ENCODE measurements at places on chromosomes 5 and 9.

GRCh38 chr9:10479172-10479571, 133.6 kb downstream of the PTPRD start:
- DNase-seq, result no peak

DNA sequence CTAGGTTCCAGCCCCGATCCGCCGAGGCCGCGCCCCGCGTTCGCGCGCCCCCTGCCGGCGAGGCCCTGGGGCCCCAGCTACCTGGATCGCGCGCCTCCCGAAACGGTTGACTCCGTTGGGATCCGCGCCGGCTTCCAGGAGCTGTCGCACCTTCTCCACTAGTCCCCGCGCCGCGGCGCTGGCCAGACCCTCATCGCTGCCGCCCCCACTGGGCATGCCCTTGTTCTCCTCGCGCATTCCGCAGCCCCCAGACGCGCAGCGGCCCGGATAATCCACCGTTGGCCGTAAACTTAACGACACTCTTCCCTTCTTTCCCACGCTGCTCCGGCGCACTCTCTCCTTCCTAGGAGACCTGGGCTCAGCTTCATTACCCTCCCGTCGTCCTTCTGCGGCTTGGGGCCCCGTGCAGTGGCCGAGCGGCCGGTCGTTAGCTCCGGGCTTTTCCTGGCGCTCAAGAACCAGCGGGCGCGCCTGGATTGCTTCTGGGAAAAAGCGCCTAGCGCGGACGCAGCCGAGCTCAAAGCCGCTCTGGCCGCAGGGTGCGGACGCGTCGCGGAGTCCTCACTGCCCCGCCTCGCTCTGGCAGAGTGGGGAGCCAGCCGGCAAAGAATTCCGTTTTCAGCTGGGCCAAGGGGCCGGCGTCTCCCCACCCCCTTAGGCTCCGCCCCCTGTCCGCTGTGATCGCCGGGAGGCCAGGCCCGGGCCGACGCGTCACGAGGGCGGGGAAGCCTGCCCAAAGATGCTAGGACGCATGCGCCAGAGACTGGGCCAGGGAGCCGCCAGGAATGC, at the start of gene CDKN2B:
TSS of gene CDKN2B (minus strand) at position 589 of the 789 bp plus-strand sequence. CDS start at position 237, 352 bp downstream.
- no peak for DNase-seq

DNA sequence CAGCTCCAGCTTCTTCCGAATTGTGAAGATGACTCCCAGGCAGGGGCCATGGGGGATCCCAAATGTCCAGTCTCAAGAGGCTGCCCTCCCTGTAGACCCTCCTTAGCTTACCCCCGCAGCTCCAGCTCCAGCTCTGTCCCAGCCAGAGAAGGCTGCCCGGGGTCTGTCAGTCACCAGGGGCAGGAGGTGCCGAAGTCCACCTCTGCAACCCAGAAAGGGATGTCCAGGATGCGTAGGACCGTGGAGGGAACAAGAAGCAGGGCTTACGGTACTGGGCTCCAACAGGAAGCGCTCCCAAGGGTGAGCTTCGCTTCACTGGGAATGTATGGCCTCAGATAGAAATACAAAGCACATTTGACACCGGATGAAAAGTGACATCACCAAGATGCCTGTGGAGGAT, 6.0 kb downstream of the IPPK start:
- no peak for DNase-seq

DNA sequence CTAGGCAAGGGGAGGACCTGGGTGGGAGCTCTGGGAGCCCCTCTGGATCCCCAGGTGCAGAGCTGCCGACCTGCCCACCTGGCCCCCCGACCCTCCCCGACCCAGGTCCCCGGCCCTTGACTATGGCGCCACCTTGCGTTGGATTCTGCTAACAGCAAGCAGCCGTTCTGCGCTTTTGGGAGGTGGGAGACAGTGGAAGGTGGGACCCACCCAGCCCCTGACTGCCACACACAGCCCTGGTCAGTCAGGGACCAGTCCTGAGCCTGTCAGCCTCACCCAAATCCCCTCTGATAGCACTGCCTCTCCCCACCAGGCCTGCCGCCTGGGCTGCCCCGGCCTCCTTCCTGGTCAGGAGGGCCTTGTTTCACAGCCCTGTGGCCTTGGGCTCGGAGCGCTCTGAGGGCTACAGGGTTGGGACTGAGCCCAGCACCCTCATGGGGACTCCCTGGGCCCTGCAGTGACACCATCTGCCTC, 77.9 kb downstream of the HMCN2 start:
- no peak for DNase-seq

- DNase-seq, result no peak
Observed at GRCh38 chr9:128771094-128771721, 519 bp downstream of the ZER1 start.

GRCh38 chr5:1890296-1890695, 7.6 kb upstream of the IRX4 start:
- DNase-seq, result no peak

DNA sequence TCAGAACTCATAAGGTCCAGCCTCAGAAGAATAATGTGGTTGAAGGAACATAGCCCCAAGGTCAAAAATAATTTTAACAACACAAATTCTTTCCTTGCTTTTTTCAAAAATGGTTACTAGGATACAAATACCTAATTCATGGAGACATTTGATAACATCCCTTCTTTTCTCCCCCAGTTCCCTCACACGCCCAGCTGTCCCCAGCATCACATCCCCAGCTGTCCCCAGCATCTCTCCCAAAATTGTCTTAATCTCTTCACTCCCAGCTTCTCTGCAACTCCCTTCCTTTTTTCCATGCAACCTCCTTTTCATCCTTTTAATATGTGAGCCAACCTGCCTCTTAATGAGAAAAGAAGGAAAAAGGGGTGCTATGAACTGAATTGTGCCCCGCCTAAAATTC, 77.8 kb downstream of the FSTL4 start:
- no peak for DNase-seq

DNA sequence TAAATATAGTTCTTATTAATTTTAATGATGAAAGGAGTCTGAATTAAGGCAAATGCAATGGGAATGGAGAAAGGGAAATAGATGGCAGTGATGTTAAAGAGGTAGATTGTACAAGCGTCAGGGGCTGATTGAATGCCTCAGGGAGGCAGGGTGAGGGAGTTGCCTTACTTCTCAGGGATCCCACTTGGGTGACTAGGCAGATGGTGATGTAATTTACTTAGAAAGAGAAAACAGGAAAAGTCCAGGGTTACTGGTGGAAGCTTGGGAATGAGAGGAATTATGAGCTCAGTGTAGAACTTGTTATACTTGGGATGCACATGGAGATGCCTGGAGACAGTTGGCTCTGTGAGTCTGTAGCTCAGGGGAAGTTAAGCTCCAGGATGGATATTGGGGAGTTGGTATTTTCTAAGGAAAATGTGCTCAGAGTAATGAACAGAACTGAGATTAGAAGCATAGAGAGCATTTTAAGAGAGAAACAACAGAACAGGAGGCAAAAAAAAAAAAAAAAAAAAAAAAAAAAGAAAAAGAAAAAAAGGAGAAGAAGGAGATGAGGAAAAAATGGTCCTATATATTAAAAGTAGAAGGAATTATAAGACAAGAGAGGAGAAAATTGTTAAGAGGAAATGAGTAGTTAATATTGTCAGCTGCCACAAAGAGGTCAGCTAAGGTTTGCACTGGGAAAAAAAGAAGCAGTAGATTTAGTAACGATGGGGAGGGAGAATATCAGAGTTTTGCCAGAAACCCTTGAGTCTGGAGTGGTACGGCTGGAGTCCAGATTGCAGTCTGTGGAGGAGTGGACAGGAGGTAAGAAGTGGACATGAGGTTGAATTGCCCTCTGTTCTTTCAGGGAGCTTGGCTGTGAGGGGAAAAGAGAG, 88.0 kb upstream of the ELL2 start:
- DNase-seq, result no peak

DNA sequence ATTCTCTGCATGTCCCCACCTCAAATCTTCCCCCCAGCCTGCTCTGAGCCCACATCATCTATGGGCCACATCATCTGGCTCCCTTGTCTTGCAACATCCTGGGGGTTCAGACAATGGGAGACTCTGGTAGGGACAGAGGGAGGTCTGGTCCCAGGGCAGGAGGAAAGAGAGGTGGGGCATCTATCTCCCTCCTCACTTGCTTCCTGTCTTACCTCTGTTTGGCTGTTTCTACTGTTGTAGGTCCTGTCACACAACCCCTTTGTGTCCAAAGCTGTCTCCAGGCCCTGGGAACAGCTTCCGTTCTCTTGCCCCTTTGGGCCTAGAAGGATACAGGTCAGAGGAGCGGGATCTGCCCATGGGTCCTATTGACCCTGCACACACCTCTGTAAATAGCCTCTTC, 227.2 kb downstream of the NSG2 start:
- no peak for DNase-seq

GRCh38 chr5:26148569-26149107, 889.7 kb downstream of the CDH9 start:
- DNase-seq, result no peak

- DNase-seq, result no peak
Observed at GRCh38 chr5:172892713-172893112, 58.7 kb downstream of the ERGIC1 start.

DNA sequence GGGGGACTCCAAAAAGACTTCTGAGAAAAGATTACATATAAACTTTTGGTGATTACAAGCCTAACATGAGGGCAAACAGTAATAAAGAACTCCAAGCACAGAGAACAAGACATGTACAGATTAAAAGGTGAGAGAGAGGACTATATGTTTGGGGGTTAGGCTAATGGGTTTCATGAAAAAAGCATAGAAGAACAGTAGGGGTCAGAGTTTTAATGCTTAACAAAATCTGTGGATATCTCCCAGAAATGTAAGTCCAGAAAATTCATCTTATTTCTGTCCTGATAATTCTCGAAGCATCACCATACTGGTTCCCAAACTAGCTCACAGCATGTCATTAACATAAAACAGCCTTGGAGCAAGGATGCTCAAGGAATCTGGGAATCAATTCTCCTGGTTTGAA, 137.2 kb downstream of the ARRDC3 start:
- DNase-seq, result no peak

DNA sequence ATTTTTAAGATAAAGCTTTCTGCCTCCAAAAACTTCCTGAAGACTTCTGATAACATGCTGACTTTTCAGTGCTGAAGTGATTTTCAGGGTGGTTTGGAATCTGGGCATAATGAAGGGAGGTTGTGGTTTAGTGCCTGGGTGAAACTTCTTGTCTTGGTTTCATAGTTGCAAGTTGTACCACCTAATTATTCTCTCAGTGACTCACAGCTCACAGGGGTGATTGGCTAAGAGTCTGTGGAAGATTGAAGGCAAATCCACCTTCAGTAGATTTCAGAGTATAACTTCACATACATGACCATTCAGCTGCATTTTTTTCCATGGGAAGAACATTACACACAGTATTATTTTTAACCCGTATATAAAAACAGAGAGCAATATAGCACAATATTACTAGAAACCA, 199.9 kb downstream of the PTTG1 start:
- no peak for DNase-seq

DNA sequence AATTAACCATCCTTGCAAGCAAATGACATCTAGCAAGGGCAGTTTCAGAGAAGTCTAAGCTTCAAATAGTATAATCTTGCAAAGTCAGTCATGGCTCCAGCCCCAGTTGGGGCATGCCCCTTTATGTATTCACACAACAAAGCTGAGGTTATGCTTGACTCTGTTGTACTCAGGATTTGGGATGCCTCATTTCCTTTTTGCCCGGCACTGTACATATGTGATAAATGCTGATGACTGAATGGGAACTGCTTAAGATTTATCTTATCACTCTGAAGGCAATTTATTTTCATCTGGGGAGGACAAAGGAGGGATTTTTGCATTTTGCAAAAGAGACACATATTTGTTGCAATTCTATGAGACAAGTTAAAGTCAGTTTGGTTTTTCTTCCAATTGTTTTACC, 219.2 kb downstream of the TRPM3 start:
- no peak for DNase-seq

DNA sequence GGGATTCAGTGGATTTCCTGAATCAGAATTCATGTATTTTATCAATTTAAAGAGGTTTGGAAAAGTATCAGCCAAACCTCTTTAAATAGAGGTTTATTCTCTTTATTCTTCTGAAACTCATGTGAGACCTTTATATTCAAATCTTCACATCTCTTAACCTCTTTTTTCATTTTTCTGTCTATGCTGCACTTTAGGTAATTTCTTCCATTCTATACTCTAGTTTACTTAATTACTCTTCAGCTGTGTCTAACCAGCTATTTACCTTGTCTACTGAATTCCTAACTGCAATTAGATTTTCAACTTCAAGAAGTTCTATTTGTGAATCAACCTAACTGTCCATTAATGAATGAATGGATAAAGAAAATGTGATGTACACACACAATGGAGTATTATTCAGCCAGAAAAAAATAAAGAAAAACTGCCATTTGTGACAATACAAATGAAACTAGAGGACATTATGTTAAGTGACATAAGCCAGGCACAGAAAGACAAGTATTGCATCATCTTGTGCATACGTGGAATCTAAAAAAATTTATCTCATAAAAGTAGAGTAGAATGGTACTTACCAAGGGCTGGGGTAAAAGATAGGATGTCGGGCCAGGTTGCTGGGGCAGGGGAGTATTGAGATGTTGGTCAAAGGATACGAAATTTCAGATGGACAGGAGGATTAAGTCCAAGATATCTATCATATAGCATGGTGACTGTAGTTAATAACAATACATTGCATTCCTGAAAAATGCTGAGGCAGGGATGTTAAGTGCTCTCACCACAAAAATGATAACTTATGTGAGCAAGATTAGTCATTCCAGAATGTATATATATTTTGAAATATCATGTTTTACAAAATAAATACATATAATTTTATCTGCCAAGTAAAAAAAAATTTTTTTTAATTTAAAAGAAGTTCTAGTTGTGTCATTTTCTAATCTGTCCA, 129.5 kb upstream of the LRRTM2 start:
- DNase-seq, result no peak

DNA sequence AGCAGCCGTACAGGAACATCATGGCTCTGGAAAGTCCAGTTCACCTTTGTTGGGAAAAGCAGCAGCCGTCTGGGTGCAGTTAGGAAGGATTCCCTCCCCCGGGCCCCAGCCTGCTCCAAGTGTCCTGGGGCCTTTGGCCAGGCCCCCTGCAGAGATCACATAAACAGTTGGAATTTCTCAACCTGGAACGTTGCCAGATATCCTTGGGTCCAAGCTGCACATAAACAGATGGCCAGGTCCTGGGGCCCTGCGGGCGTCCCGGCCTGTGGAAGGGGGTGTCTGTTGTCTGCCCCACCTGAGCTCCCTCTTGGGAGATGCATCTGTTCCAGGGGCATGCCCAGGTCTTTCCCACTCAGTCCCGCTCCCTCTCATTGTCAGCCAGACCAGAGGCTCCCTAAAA, 92.7 kb downstream of the COL5A1 start:
- no peak for DNase-seq

DNA sequence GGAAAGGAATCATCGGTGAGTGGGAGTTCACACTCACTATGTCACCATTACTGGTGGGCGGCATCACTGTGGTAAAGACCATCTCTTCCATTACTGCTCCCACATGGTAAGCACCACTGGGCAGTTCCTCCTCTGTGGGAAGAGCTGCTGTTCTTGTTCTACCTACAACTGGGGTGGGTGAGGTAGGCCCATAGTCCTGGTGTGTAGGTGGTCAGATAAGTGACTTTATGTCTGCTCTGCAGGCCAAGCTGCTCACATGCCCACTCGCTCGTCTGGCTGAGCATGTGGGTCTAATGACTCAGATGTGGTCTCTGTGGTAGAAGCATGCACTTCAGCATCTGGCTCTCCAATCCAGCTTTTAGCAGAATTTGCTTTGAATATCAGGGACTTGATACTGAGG, 82.9 kb downstream of the TMEM215 start:
- no peak for DNase-seq
